ENCODE measurements at places on chromosomes 3 and 15.

DNA sequence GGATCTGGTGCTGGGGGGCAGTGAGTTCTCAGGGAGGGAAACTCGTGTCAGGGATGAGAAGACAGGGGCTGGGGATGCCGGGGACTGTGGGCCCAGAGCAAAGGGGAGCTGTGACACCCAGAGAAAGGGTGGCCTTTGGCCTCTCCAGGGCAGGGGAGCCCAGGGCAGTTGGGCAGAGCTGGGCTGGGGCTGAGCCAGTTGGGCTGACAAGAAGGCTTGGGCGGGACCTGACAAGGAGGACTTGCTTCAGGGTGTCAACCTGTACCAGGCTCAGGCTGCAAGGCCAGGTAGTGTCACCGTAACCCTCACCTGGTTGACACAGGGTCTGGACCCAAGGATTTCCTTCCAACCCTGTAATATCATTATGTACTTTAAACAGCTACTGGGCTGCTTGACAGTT lies 13.2 kb upstream of the ANPEP start:
- DNase-seq, result no peak

DNA sequence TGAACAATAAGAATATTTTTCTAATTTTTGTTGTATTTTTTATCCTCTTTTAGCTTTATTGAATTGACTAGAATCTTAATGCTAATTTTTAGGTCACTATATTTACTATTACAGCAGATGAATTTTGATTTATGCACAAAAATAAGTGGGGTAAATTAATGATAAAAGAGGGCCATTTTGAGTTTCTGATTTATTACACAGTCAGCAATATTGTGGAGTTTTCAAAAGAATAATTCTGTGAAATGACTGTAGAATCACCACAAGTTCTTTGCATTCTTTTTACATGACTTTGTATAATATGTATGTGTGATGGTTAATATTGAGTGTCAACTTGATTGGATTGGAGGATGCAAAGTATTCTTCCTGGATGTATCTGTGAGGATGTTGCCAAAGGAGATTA lies 812.4 kb upstream of the DPPA4 start:
- no peak for DNase-seq

- no peak for DNase-seq
These were observed 121.4 kb upstream of the GMNC start for GRCh38 chr3:190983875-190984274.

DNA sequence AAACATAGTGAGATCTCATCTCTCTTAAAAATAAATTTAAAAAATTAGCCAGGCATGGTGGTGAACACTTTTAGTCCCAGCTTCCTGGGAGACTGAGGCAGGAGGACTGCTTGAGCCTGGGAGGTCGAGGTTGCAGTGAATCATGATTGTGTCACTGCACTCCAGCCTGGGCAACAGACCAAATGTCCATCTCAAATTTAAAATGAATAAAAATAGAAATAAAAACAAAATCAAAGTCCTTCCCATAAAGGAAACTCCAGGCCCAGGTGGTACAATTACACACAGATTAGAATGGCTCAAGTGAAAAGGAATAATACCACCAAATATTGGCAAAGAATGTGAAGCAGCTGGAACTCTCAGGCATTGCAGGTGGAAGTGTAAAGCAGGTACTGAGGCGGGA lies 19.3 kb upstream of the ATP10A start:
- no peak for DNase-seq

DNA sequence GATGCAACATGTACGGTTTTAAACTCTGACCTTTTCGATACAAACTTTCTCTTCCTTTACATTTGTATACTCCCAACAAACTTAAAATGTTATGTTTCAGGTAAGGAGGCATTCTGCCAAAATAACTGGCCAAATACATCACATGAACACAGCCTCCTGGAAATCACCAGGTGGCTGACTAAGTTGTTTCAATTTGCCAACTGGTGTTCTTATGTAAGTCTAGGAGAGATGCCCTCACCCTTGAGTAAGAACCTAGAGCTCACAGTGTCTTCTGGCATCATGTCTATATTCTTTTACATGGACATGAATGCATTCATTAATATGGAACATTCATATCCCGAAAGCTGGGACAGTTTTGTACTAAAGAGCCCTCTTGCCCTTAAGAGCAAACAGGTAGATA lies 341.1 kb upstream of the NR2F2 start:
- no peak for DNase-seq

DNA sequence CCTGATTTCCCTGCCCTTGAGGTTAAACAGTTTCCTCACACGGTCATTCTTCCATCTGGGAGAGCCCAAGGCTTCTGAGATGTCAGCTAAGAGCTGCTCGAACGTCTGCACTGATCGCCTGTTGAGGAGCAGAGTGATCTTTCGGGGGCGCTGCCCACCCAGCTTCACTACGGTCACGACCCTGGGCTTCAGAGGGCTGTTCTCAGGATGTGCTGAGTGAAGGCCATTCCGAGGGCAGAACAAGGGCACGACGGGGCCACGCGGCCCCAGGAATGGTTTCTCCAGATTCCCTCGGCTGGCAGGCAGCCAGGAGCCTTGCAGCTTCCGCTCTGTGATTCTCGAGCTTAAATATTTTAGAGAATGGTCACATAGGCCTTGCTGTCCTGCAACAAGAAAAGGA lies 25.7 kb downstream of the DCLK3 start:
- no peak for DNase-seq

DNA sequence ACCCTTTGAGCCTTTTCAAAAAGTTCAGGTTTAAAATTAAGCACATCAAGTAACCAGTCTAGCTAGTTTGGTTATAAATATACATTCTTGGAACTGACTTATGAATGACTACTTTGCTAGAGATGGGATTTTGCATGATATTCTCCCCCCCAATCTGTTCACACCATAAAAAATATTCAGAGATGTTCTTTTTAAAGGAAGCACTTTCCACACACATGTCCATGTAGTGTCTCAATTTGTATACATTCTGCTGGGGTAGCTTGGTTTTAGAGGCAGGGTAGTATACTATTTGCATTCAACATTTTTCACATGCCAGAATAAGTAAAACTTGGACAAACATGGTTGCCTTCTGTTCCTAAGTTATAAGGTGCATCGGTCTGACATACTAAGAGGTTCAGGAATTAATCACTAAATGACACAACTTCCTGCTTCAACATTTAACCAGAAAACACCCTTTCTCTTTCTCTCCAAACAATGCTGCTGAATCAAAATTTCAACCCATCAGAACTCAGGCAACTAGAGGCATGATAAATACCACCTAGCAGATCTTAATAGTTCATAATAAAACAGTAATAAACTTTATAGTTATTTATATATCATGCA lies 57.0 kb downstream of the SUMF1 start:
- no peak for DNase-seq

DNA sequence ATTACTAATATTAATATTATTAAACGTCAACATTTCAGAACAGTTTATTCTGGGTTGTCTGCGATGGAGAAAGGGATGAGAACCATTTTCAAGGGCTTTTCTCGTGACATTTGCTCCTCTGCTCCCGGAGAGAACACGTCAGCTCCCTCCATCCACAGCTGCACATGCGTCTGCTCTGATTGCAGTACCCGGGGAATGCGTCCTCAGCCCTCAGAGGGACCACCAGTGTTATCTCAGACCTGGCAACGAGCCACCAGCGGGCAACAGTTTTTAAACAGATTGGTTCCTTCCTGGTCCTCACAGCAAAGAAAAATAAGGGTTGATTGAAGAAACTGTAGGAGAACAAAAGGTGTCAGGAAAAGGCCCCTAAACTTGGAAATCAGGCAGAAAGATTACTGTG lies 202.2 kb upstream of the ADAMTS9 start:
- DNase-seq, result no peak

- DNase-seq, result no peak
These were observed 28.6 kb upstream of the MTMR10 start for GRCh38 chr15:31019986-31020385.

- DNase-seq, result no peak
These were observed 3.1 kb downstream of the AGBL1 start for GRCh38 chr15:86082619-86083380.

- no peak for DNase-seq
These were observed 53.9 kb upstream of the WNT5A start for GRCh38 chr3:55541016-55541415.

- no peak for DNase-seq
These were observed 186.4 kb upstream of the NANOGP8 start for GRCh38 chr15:35271371-35272043.

DNA sequence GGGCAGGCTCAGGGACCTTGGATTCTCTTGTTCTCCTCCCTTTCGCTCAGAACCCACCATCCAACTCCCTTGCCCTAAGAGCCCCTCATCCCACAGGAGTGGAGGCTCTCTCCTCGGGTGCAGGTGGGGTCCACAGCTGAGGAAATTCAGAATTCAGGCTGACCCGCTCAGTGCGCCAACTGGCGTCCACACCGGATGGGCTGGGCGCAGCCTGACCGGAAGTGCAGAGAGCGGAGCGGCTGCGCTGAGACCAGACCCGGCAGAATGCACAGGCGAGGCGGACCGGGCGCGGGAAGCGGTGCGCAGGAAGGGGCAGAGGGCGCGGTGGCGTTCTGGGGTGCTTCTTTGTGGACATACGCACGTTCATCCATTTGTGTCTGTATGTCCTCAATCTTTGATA lies 210.4 kb upstream of the NDN start:
- no peak for DNase-seq

DNA sequence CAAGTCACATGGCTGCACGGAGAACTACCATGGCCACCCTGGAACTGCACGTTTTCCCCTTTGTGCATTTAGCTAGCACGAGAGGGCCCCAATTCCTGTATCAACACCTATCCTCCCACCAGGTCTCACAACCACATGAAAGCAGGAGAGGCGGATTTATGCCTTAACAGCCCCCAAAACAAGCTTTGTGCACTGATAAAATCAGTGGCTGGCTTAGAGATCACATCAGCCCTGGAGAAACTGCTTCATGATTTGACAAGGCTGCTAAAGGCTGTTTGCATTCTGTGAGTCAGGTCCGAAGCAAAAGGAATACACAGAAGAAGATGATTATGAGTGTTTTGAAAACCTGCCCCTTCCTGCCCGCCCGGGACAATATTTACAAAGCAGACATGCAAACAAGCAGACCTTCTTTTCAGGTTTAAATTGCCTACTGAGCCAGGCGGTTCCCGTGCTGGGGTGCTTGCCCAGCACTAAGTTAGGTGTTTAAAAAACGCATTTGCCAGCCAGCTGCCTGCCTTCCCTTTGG lies 25.9 kb downstream of the CEMIP start:
- DNase-seq, result no peak

DNA sequence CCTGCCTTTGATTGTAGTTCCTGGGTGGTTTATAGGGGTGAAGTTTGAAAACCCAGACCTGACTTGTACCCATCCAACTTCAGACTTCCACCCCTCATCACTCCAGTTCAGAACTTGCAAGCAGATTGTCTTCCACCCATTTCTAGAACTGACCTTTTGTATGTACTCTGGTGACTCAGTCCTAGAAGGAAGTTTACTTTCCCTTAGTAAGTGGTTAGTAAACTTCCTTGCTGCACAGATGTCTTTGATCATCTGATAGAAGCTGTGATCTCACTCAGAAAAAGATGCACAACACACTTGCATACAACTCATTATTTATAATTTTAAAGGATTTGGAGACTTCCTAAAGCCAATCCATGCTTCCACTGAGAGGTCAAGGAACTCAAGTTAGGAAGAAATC lies 368.0 kb downstream of the MFSD1 start:
- DNase-seq, result no peak

GRCh38 chr3:106534206-106534605 lies 665.4 kb upstream of the CBLB start:
- DNase-seq, result peak; percentile 58

GRCh38 chr3:138016065-138016464 lies 6.1 kb downstream of the CLDN18 start:
- DNase-seq, result no peak

- DNase-seq, result no peak
These were observed 141.4 kb downstream of the FOXP1 start for GRCh38 chr3:71441925-71442651.
